ENCODE measurements at places on chromosomes 6 and 20.

DNA sequence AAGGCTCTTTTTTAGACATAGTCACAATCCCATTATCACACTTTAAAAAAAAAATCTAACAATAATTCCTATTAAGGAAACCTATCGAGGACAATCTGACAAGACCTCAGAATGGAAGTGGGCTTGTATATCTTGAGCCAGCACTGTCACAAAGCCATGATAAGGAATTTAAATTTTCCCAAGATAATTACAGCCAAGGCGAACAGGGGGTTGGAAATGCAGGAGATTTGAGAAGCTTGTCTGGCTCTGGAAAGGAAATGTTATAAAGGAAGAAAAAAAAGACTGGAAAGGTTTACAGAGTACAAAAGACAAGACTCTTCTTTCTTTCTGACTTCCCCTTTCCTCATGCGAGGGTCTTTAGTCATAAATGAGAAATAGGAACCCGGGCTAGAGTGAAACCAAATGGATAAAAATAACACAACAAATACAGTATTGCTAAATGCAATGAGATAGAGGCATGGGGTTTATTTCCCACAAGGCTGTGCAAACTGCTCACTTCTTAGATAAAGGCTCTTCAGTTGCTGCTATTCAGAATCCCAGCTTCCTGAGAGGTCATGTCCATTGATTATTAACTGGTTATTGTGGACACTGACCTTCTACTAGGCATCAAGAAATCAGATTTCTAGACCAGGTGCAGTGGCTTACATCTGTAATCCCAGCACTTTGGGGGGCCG, 13.4 kb upstream of the GHRH start:
- DNase-seq = no peak

DNA sequence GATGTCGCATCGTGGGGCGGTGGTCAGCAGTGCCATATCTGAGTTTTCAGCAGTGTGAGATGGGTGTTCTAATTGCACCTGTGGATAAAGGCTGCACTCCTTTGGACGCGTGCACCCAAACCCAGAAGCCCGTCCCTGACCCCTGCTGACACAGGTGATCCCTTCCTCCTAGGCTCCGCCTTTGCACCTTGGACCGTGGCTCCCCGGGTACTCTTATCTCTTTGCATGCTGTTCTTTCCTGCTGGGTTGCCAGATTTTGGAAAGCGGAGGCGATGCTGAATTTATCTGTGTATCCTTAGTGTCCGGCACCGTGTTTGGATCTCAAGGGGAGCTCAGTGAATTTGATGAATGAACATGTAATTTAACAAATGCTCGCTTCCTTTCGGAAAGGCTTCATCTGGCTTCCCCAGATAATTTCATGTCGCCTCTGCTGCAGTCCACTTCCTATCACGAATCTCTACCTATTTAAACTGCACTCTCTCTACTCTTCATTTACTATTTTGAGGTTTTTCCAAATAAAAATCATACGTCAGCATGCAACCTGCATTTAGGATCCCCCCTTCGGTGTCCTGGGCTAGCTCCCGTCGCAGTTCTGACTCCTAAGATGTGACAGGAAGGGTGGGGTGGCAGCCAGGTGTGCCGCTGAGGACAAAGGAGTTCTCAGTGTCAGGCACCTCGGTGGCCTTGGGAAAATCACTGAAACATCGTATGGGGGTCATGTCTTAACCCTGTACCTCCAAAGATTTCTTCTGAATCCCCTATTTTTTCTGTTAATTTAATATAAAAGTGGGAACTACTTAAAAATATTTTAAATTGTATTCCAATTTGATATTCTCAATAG, 753 bp upstream of the PERP start:
- DNase-seq = peak; percentile 14

DNA sequence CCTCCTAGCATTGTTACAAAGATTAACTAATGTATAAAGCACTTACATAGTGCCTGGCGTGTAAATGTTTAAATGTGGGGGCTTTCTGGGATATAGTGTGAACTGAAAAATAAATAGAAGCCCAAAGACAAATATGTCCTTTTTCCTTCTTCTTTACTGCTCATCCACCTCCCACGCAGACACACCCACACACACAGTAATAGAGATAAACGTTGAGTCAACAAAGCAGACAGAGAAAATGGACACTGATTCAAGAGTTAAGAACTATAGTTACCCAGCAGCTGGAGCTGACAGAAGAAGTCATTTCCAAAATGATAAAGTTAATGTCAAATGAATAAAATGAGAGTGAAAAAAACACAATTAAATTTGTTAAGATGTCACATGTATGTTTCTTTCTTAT, 68.3 kb downstream of the FHL5 start:
- DNase-seq = no peak

DNA sequence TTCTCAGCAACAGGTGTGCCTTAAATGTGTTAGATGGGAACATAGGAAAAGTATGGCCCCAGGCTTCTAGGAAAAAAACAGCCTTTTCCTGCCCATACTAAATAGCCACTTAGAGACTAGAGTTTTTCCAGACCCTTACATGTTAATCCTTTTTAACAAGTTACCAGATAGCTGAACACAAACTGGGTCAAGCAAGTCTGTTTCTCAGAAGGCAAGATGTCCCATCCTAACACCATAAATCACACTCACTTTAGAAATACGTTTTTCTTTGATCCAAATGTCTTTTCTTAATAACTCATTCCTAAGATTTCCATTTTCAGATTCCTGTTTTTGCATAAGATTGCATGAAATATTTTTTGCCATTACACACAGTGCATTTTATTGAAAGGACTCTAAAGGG, 241.3 kb downstream of the KCNQ5 start:
- no peak for DNase-seq

DNA sequence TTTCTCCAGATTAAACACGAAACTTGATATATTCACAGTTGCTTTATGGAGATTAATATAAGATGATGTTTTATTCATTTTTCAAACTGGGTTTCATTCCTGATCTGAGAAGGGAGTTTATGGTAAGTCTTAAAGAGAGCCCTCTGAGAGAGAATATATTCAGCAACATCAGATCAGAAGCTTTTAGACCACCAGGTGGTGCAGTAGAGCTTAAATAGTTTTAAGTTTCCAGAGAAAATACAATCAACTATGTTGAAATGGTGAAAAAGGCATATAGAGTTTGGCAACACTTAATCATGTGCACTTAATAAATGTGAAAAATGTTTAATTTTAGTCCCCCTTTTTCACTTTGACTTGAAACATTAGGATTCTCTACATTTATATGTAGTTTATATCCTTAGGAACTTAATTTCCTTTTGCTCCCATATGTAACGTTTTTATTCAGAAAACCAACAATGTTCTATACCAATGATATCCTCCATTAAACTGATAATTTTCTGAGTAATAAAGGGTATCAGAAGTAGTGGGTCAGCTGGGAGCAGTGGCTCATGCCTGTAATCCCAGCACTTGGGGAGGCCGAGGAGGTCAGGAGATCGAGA, 86.4 kb upstream of the CLDN20 start:
- peak; percentile 32 for DNase-seq

GRCh38 chr20:19996222-19996621, 20.9 kb upstream of the NAA20 start:
- DNase-seq = no peak

GRCh38 chr6:27293436-27294098, 18.5 kb downstream of the POM121L2 start:
- DNase-seq = no peak

GRCh38 chr6:119247504-119247903, 102.1 kb downstream of the MAN1A1 start:
- no peak for DNase-seq

DNA sequence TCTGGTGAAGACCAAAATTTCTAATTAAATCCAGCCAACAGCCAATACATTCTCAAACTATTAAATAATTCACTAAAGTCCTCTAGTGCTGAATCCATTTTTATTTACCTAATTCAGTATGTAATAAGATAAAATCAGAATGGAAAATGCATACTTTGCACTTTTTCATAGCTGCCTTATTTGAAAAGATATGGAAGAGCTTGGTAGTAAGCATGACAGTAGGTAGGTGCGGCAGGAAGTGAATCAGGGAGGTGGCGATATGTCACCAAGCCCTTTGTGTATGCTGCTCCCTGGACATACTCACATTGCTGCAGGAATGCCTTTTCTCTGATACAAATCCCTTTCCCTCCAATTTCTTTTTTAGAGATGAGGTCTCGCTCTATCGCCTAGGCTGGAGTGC, 10.2 kb upstream of the TGM3 start:
- no peak for DNase-seq
